ENCODE measurements at places on chromosomes 7 and 10.

GRCh38 chr7:22627136-22627535 is 99.9 kb upstream of the IL6 start:
- DNase-seq = no peak

DNA sequence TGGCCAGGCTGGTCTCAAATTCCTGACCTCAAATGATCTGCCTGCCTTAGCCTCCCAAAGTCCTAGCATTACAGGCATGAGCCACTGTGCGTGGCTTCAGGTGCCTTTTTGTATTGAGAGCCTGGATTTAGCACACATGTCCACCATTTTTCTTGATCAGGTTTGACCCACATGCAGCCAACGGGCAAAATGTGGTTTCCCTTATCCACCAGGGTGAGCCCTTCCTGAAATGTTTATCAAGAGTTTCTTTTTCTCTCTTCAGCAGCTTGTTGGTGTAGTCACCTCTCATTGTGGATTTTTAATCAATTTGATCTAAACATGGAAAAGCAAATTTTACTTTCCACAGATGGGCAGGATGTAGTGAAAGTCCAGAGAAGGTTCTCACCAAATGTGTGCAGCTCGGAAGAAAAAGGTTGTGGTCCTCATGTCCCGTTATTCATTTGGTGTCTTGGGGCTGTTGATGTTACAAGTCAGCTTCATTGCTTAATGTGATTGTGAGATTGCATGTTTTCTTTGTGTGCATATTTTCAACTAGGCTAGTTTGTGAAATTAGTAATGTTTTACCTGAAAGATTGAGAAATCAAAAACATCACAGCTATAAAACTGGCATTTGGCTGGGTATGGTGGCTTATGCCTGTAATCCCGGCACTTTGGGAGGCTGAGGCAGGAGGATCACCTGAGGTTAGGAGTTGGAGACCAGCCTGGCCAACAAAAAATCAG is 28.9 kb downstream of the GUSB start:
- no peak for DNase-seq

GRCh38 chr7:116138202-116138801 is 72.0 kb upstream of the TES start:
- peak; percentile 16 for DNase-seq

DNA sequence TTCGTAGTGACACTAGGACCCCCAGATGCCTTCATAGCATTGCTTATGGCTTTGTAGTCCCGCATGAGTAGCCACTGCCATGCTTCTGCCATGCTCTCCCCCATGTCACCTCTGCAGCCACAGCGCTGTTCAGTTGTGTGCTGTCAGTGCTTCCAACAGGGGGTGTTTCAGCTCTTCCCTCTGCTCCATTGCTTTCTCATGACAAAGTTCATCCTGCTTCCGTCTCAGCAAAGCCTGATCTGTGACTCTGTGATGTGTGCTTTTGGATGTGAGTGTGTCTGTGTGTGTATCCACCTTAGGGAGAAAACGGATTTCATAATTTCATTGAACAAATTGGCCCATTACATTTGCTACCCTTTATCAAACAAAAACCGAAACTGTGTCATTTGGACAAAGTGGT is 134.9 kb upstream of the SAMD8 start:
- no peak for DNase-seq

GRCh38 chr7:67916571-67917436 is 920.2 kb downstream of the TYW1 start:
- no peak for DNase-seq

GRCh38 chr10:48710647-48711275 is 26.1 kb downstream of the WDFY4 start:
- DNase-seq = no peak

DNA sequence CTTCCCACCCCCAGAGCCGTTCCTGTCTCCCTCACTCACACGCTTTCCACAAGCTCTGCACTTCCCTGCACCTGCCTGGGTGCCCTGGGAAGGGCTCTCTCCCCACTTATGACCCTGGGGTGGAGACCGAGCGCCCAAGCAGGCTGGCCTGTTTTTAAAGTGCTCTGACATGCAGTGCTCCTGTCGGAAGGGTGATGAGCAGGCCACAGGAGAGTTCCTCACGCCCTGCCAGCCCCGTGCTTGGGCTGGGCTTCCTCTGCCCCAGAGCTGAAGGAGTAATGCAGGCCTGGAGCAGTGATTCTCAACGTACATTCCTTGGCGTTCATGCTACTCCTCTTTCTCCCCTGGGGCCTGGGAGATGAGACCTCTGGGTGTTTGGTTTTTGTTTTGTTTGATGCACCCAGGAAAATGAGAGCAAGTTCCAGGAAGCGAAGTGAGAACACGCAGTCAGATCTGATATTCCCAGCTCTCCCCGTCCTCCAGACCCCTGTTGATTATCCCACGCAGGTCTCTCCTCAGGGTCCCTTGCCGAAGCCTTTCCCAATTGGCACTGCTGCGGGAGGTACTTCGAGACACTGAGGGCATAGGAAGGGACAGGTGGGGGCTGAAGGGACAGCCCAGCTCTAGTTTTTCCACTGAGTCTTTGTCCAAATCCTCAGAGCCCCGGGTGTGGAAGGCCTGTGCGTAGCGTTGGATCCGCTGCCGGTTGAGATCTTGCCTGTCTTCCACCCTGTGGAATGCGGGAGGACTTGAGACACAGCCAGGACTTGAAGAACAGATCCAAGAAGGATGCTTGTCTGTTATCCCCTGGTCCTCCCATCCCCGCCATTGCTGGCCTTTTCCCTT is 14.1 kb downstream of the TRPV6 start:
- DNase-seq = no peak

DNA sequence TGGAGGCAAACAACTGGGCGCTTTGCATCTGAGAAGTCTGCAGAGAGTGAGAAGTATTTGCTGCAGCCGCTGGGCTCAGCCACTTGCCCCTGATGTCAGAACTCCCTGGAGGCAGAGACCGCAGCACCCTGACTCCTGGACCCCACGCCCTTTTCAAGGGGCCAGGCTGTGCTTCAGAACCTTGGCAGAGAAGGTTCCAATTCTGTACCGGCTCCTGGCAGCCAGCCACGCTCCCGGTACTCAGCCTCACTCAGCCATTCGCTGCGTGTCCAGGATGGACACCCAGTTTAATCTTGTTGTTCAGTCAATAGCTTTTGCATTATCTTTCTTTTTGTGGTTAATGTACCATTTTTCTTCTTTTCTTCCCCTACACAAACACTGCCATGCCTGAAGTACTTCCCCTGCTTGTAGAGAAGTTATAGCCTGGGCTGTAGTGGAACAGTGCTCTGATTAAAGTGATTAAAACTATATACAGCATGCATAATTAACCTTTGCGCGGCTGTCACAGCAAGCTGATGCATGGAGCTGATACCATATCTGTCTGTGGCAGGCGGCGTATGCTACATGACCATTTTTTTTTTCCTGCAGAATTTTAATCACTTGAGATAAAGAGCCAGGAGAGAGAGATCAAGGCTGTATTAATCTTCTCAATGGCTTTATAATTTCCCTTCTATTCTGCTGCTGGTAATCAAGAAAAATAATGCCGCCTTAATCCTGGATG is 578.5 kb downstream of the SDK1 start:
- no peak for DNase-seq

- no peak for DNase-seq
Measured at GRCh38 chr10:33477291-33478088, 143.0 kb upstream of the NRP1 start.

DNA sequence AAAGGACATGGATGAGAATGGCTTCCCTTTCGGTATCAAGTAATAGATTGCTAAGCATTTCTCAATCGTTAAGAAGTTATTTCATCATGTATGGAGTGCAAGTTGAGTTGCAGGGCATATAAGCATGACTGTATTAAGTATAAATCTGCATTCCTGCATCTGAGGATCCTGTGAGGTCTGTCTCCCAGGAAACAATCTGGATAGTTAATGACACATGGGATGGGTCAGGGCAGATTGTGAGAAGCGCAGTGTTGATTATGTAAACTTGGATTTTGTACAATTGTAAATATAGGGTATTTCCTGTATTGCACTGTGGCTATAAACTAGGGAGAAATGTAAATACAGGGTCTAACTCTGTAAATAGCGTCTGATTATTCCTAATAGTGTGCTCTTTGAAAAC is 102.6 kb downstream of the PLXDC2 start:
- DNase-seq = no peak

GRCh38 chr10:132544744-132545658 is 7.4 kb downstream of the INPP5A start:
- peak; percentile 59 for DNase-seq

GRCh38 chr7:111098011-111098925 is 7.3 kb downstream of the LRRN3 start:
- DNase-seq = peak; percentile 75

- DNase-seq = no peak
Measured at GRCh38 chr7:34807548-34808340, 149.7 kb downstream of the NPSR1 start.

DNA sequence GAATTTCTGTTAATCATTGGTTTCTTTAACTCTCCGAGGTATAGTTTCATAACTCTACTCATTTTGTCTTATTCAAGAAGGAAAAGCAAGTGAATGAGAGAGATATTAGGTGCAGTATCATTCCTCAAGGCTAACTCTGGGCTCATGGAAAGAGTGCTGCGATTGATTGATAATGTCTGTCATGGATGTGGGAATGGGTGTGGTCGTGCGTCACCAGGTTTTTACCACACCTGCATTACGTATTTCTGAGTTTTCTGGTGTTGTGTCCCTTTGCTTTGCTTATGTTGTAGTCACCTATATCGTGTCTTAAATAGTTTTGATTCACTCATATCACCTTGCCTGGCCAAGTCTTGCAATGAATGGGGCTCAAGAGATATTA is 44.9 kb upstream of the ZNF438 start:
- no peak for DNase-seq

DNA sequence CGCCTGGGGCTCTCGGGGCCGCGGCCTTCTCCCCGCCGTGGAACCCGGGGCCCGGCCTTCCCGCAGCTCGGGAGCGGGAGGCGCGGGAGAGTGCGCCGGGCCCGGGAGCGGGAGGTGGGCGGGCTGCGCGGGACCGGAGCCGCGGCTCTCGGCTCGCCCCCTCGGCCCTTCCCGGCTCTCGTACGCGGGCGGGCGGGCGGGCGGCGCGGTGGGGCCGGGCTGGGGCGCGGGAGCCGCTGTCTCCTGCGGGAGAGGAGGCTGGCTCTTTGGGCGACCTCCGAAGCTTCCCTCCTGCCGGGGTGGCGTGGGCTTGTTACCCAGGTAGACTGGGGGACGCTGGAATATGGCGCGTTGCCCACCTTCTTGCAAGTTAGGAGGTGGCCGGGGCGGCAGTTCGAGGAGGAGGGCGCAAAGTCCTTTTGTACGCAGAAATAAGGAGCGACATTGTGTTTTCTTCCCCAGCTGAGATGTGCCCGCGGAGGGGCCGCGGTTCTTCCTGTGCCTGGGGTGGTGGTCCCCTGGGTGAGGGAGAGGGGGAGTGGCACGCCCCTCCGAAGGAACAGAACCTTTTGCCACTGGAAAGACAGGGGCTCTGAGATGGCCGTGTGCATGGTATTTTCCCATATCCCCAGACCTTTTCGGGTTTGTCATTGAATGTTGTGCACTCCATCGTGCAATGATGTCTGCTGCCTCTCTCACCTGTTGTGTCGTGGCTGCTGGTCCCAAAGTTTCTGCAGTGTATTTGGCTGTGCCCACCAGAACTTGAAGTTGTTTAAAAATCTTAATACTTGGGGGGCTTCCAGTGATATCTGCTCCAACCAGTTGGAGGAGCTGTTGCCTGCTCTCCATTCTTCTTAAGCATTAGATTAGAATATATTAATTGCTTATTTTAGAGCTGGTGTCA is 844 bp downstream of the NRF1 start:
- DNase-seq = peak; percentile 43

DNA sequence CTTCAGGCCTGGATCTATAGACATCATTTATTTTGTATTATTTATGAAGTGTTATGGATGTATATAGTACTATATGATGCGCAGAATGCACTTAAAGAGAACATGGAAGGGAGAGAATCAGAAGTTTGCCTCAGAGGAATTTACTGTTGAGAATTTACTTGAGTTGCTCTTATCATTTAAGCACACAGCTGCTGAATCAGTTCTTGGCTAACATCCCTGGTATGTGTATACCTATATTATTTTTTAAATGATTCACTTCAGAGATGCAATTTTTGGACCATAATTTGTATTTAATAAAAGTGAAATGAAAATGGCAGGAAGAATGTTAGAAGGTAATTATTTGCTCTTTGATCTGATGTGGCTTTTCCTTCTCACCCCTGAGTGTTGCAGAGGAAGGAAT is 191.6 kb downstream of the BICC1 start:
- DNase-seq = no peak

GRCh38 chr10:92850185-92850584 is 1.9 kb downstream of the EXOC6 start:
- no peak for DNase-seq

- DNase-seq = no peak
Measured at GRCh38 chr10:103155471-103156085, 37.5 kb downstream of the NT5C2 start.

- no peak for DNase-seq
Measured at GRCh38 chr10:19250546-19250945, 201.9 kb downstream of the MALRD1 start.

DNA sequence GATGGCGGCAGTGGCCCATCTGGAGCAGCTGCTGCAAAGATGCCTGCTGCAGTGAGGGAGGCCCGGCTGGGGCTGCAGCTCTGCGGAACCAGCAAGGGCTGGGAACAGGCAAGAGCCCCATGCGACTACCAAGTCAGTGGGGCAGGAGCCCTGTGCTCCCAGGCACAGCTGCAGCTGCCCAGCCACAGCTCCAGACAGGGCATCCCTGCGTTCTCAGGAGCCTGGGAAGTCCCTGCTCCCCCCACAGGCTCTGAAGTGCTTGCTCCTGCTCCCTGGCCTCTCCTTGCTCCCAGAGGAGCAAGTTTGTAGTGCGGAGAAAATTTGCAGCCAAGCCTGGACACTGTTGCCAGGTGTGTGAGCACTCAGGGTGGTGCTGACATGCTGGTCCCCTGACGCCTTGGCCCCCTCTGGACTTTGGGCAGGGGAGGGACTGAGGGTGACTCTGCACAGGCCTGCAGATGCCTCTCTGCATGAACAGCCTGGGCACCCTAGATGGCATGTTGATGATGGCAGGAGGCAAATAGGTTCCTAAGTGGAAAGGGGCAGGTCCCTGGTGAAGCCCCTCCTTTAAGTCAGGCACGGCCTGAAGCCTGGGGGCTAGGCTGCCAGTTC is 105.6 kb downstream of the LYZL1 start:
- no peak for DNase-seq

DNA sequence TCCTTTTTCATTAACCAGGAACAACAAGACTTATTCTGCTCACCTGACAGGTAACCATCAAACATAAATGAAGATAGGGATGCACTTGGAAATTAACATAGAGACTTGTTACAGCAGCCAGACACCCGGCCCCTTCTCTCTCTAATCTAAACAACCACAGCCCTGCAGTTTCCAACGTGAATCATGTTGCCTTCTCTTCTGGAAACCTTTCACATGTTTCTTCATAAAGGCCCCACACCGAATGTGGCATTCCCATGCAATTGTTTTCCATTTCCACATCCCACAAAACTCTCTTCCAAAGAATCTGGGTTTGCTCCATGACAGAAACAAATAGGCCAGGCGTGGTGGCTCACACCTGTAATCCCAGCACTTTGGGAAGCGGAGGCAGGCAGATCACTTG is 15.0 kb upstream of the WDR86 start:
- DNase-seq = no peak

DNA sequence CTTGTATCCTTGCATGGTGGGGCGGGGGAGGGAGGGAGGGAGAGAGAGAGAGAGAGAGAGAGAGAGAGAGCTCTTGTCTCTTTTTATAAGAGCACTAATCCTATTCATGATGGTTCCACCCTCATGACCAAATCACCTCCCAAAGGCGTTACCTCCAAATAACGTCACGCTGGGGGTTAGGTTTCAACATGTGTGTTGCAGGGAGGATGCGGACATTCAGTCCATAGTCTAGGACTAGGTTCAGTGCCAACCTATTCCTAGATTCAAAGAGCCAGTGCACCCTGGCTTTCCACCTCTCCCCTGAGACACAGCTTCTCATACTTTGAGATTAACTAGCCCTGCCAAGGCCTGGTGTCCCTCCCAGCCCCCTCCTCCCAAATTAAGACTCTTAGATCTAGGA is 123.0 kb downstream of the GRK5 start:
- DNase-seq = no peak

All from CD4-positive, alpha-beta T cell treated with Interleukin-17A for 4 hours (primary cell).